ENCODE measurements at places on chromosomes 12 and 14.

- DNase-seq = no peak
These were observed 52.0 kb downstream of the ARHGAP5 start for GRCh38 chr14:32129124-32129523.

DNA sequence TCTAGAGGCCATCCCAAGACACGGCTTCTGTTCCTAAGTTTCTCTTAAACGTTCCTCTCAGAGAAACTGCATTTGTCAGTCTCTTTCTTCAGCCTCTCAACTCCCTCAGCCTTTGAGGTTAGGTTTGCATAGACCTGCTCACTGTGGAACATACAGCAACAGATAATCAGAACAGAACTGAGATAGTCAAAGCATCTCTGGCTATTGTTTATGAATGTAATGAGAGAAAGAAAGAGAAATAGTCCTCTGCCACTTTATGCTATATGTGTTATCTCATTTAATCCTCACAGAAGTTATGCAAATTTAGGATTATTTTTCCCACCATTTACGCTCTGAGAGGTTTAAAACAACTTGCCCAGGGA is 190.6 kb downstream of the PHLDA1 start:
- no peak for DNase-seq

DNA sequence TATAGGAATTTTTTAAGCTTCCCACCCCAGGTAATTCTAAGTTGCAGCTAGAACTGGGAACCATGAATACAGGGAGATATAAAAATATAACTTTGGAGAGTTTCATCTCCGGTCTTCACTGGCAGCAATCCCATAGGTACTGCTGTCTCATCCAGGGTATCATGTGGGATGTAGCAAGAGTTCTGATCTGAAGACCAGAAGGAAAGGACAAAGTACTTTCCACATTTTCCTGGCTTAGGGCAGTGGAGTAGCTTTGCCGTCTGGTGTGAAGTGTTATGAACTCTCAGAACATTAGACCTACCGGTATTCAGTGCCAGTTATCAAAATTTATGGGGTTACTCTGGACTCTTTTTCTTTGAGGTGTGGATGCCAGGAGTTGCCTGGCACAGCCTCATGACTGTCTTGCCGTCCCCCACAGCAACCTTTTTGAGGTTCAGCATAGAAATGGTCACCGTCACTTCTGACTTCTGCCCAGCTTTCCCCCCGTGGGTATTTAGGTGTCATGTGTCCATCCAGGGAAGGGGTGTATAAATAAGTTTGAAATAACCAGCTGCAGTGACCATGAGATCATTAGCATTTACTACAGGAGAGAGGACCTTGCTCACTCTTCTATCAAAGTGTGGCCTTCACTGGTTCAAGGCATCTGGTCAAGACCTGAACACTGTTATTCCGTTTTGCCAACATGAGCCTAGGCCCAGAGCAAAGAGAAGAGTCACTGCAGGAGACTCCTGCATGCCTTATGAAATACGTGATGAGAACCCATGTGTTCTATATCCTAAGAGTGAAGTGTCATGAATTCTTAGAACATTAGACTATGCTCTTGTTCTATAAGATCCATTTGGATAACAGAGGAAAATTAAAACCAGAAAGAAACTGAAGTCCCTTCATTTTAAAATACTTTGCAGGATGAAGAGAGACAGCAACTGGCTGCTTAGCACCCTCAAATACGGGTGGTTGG is 22.2 kb downstream of the TMEM233 start:
- no peak for DNase-seq

- DNase-seq = no peak
These were observed 253.9 kb upstream of the EGLN3 start for GRCh38 chr14:34204774-34205173.

GRCh38 chr12:1876086-1876485 is 42.4 kb downstream of the CACNA2D4 start:
- DNase-seq = no peak

GRCh38 chr12:22687361-22688076 is 62.5 kb downstream of the ETNK1 start:
- DNase-seq = peak; percentile 79

DNA sequence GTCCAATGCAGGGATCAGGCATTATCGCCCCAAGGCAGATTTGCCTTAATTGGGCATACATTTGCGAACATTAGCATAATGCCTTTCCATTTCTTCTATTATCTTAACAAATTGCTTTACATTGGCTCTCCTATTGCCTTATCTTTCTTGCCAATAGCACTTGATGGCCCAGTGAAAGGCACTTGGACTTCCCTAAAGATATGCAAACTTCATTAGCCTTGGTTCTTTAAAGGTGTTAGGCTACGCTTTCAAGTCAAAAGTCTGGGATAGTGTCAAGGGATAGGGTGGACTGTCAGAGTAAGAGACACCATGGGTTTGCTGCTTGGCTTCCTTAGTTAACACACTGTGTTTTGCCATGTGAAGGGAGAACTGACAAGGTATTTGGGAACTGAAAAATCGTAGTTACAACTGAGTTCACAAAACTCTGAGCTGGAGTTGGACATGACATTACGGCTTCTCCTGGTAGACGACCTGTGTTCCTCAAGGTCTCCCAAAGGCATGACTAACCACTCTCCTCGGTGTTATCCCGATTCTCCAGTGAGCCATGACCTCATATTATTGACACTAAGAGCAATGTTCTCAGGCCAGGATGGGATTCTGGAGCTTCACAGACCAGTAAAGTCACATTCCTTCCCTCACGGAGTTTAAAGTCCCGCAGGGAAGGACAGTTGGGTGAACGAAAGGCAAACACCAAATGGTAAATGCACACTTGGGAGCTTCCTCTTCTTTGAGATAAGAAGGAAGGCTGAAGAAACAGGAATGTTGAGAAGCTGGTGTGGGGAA is 65.2 kb downstream of the TBC1D30 start:
- DNase-seq = no peak

DNA sequence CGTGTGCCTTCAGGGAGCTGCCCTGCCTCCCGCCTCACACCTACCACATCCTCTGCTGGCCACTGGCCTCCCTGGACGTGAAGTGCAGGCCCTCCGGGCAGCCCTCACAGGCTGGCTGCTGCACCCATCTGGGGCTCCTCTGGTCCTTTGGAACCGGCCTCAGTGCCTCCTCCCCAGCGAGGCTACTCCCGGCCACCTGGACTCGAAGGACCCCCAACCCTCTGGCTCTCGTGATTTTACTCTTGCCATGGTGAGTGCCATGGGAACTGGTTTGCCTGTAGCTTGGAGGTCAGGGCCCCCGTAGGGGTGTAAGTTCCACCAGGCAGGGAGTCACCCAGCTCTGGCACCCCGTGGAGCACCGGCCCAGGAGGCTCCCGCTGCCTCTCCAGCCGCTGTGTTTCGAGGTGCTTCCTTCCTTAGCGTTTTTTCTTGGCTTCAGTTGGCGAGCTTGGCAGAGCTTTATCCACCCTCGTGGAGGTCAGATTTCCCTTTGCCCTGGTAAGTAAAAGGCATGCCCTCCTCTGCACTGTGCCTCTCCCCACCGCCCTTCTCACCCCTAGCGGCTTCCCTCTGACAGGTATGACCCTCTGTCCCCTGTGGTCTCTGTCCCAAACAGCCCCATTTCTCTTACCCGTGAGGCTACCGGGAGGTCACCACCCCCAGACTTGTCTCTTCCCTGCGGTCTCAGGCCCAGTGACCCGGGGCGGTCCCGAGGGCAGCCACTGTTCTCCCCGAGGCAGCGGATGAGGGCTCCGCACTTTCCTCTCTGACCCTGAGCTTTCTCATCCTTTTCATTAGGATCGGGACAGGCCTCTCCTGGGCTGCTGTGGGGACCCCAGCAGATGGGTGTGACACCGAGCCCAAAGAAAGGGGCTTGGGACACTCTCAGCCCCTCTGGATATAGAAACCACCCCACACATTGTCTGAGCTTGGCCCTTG is 203.1 kb upstream of the C14orf180 start:
- DNase-seq = no peak

- no peak for DNase-seq
These were observed 175.7 kb upstream of the EGLN3 start for GRCh38 chr14:34126586-34126985.
